Ovary (tissue), 10 donors: ENCODE measurements at places on chromosomes 5 and 9. TPM values are rescaled to one million over a fixed set of nuclear protein-coding genes. Genes with fewer than 3 reads are reported as not detected.

- no peak for DNase-seq
These were observed 94.0 kb upstream of the DNAH5 start for GRCh38 chr5:14038341-14038959.

DNA sequence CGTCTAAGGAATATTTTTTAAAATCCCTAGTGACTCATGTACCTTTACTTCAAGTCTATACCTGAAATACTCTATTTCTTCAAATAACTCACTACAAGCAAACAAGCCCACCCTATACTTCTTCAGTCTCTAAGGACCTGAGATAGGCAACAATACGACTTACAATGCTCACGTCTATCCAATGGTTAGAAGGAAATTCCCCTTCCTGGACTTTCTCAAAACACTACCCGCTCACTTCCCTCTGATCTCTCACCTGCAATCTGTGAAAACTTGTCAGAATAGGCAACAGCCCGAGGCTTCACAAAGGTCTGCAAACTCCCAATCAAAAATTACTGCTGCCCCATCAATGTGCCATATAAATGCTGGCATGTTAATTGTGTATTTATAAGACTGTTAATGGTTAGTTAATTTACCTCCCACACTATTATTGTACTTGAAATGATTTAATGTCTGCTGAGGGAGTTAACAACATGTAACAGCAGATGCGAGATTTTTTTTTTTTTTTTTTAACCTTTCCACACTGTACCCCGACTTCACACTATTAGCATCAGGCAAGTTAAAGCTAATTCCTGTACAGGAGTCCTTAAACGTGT, 27.3 kb downstream of the MAPKAP1 start:
- DNase-seq = no peak

- DNase-seq = no peak
These were observed 75.4 kb upstream of the SPATA31D4 start for GRCh38 chr9:81852820-81853219.

DNA sequence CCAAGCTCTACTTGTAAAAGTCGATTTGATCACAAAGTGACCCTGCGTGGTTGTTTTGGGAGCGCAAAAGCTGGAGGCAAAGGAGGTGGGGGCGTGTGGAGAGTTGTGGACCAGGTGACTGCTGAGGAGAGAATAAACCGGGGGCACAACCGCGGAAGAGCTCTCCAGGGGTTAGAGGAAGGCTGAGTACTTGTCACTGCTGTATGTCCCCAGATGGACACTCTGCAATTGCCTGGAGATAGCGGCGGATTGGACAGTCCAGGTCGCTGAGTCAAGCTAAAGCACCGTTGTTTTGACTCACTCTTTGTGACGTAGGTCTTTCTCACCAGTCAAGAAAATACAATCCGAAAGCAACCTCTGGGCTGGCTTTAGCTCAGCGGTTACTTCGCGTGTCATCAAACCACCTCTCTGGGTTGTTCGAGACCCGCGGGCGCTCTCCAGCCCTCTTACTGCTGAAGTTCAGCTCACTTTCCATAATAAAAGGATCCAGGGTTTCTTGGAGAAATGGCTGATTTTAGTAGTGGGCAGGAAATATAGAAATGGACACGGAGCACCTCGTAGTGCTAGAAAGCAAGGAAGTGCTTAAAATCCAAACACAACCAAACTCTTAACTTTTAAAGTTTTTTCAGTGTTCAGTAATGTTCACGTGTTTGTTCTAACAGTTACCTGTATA, 25.7 kb downstream of the ZMAT2 start:
- DNase-seq = no peak

Gene BTNL8
- 3.9 TPM for total RNA-seq
